ENCODE measurements at places on chromosomes 6 and 20.

- no peak for DNase-seq
Measured at GRCh38 chr20:61090541-61090940, 161.5 kb upstream of the CDH4 start.

- DNase-seq = no peak
Measured at GRCh38 chr6:51827580-51827979, 259.8 kb downstream of the PKHD1 start.

- peak; percentile 24 for DNase-seq
Measured at GRCh38 chr20:24134284-24134683, 145.7 kb upstream of the GGTLC1 start.

DNA sequence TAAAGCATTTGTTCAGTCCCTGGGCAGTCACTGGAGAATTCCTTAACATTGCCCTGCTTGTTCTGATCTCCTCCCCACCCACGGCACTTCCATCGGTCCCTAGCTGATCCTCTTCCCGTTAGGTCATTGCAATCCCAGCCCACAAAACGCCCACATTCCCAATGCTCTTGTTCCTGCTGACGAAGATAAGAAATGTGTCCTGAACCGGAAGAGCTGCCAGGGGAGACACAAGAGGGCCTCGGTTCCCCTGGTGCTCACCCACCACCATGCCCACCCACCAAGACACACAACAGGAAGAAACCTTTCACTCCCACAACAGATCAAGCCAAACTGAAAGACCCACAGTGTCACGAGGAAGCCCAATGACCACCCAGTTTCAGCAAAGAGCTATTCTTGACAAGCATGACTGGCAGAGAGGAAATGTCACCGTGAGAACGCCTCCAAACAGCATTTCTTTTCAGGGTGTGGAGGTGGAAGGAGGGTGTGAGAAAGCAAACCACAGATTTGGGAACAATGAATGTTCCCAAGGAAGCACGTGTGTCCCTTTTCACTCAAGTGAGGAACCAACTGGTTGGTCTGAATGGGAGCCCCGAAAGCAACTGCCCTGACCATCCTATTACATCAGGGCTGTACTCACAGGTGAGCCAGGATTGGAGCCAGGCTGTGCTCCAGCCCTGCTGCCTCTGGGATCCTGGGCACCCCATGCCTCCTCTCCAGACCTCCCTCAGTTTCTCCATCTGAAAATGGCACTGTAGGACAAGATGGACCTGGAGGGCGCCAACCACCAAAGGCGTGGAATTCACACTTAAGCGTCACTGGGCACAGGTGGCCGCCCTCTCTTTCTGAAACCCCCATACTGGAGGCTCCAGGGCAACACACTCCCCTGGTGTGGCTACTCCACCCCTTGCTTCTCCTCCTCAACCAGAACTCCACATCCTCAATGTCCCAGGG, 97.5 kb downstream of the ZMYND8 start:
- no peak for DNase-seq

- DNase-seq = no peak
Measured at GRCh38 chr6:139144490-139145085, 9.7 kb downstream of the HECA start.

- DNase-seq = no peak
Measured at GRCh38 chr6:53458105-53458866, 86.6 kb downstream of the GCLC start.

GRCh38 chr6:33965766-33966165, 162.0 kb upstream of the MLN start:
- no peak for DNase-seq

DNA sequence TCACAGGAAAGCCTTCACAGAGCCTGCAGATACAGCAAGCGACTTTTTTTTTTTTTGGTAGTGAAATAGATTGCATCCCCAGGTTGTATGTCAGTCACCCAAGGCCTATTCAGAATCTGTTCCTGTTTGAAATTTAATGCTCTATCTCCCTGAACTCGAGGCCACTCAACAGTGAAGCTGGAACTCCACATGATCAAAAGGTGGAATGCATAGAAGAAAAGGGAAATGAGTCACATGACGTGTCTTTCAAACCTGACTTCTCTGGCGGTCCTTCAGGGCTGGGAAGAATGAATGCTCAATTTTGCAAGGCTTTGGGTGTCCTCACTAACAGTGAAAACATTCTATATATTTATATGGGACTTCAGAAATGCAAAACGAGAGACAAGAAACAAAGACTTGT, 88.4 kb upstream of the B3GAT2 start:
- DNase-seq = no peak

DNA sequence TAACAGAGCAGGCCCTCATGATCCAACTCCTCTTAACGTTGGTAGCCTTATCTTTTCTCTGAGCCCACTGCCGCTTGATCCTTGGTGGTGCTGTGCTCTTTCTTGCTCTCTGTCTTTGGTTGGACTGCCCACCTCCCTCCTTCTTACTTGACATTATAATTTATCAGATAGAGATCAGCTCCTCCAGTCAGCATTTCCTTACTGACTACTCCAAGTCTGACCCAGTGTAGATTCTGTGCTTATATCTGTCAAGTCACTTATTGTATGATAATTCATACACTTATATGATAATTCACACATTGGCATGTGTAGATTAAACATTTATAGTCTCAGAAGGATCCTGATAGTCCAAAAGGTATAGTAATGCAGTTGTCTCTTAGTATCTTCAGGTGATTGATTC, 18.1 kb downstream of the PTPRA start:
- no peak for DNase-seq

DNA sequence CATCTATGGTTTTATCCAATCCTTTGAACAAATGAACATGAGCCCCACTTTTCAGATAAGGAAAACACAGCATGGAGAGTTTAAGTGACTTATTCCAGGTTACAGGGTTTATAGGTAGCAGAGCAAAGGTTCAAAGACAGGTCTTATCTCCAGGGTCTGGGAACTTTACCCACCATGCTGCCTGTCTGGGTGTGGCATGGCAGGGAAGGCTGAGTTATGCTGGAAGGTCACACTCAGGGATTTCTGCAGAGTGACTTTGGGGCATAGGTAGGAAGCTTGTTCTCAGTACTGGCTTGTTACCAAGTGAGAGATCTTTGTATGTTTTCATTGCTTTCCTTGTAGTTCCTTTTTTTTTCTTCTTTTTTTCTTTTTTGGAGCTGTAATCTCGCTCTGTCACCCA, 1.8 kb downstream of the ZNF831 start:
- DNase-seq = no peak

DNA sequence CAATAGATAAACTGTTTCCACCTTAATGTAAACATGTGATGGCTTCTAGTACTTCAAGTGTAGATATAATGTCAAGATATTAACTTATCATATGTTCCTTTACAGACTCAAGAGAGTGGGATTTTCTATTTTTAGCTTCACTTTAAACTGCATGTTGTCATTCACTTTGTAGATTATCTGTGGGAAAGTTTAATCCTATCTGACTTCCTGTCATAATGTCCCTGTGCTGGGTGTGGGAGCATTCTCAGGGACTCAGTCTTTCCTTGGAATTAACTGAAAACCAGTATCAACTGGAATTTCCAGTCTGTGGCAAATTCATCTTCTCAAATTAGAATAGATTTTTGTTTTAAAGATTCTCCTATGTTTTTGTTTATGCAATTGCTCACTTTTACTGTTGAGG, 226.1 kb upstream of the FERMT1 start:
- no peak for DNase-seq

DNA sequence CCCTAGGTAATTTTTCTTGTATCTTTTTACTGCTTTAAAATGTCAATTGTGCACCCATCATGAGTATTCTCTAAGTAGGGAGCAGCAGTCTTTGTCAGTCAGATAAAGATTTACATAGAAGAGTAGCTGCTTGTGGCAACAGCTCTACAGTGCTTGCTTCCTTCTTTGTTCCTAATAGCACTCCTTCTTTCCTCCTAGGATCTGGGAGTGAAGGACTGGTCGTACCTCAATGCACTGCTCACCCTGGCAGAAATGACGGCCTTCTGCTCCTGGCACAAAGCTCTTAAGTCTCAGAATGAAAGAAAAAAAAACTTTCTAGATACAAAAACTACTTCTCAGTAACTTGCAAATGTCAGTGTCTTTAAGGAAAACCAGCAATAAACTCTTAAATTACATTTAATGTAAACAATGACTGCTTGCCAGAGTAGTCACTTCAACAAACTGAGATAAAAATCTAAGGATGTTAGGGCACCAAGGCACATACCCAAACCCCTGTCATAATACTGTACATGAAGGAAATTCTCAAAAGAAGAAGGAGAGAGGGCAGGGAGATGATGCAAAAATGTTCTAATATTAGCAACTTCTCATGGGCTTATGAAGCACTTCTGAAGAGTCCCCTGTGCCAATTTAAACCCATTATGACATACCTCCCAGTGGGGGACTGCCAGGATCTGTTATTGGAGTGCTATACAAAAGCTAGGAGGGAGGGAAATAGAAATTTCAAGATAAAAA, 34.0 kb downstream of the NCOA6 start:
- DNase-seq = peak; percentile 19

DNA sequence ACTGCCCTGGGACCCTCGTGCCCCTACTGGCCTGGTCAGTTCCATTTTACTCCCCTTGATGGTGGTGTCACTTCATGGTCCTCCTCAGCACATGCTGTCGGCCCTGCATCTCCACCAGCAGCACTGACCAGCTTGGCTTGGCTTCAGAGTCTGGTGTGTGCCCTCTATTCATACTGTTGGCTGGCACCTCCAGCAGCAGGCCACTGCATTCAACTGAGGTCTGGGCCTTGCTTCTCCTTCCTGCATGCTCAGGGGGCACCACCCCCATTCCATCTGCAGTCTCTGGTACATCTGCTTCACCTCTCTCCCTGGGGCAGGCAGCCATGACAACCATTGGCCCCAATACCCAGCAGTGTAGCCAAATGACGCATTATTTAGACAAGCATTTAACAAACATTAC, 155.9 kb downstream of the SLC24A3 start:
- no peak for DNase-seq

- DNase-seq = no peak
Measured at GRCh38 chr20:3759884-3760283, 7.7 kb downstream of the ADISSP start.

DNA sequence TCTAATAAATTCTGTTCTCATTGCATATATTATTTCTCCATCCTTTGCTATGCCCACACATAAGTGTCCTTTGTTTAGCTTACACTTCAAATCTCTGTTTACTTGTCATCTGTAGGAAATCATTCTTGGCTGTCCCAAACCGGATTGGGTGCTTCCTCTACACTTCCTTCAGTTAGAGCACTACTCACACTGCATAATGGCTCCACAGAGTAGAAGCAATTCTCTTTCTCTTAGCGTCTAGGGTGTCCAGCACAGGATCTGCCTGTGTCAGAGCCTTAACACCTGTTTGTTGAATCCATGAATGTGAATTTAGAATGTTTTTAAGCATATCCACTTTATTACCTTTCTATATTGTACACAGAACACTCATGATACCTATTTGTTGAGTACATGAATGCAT, 87.0 kb upstream of the BMP2 start:
- DNase-seq = no peak

DNA sequence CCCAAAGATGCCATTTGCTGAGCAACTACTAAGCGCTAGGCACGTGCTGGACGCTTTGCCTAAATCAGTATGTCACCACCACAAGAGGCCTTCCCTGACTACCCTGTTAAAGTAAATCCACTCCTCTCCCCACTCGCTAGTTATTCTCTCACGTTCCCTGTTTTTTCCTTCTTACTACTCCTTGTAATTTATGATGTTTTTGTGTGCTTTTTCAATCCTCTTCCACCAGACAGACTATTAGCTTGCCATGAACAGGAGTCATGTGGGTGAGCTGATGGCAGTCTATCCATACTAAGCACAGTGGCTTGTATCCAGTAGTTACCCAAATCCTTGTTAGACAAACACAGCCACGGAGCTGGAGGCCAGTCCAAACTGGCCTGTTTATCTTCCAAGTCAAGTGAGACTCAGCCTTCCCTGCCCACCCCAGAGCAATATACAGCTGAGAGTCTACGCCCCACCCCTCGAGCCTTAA, 41.2 kb downstream of the C6orf132 start:
- DNase-seq = no peak
